Karpas-422 (cell line): ENCODE measurements at places on chromosomes 3 and 15. TPM values are rescaled to one million over a fixed set of nuclear protein-coding genes. Genes with fewer than 3 reads are reported as not detected.

SRGAP3 gene
- 1.3 and 1.7 TPM in 2 replicates for total RNA-seq

ZXDC gene
- 18.9 and 25.6 TPM in 2 replicates for total RNA-seq

TMEM42 gene
- 19.2 and 42.1 TPM in 2 replicates for total RNA-seq

TF gene
- total RNA-seq: 0.36 and 1.6 TPM in 2 replicates

ARIH1 gene
- total RNA-seq: 39.1 and 84.1 TPM in 2 replicates

ZPLD1 gene
- total RNA-seq: not detected in 2 replicates

IQGAP1 gene
- 122 and 145 TPM in 2 replicates for total RNA-seq

P3H2 gene
- total RNA-seq: not detected in 2 replicates

ACTC1 gene
- not detected in 2 replicates for total RNA-seq

CHSY1 gene
- 10.5 and 11.4 TPM in 2 replicates for total RNA-seq

RBP2 gene
- not detected in 2 replicates for total RNA-seq

LRTM1 gene
- not detected in 2 replicates for total RNA-seq

TUSC7 gene
- not detected in 2 replicates for total RNA-seq

NRG4 gene
- not detected in 2 replicates for total RNA-seq

SCAANT1 gene
- not detected in 2 replicates for total RNA-seq

LYZL4 gene
- total RNA-seq: not detected in 2 replicates
